Glutamatergic neuron (in vitro differentiated cells): ENCODE measurements at places on chromosomes 4 and X. TPM values are rescaled to one million over a fixed set of nuclear protein-coding genes. Genes with fewer than 3 reads are reported as not detected.

The BGN gene
- total RNA-seq: 0.56 TPM

The GAGE12H gene
- not detected for total RNA-seq

The CCKAR gene
- total RNA-seq: not detected

The PRR32 gene
- total RNA-seq: not detected

The MAGEA1 gene
- total RNA-seq: not detected

The DIPK2B gene
- total RNA-seq: not detected

The CXCL8 gene
- not detected for total RNA-seq

The BTK gene
- total RNA-seq: 1.1 TPM

The FAM236B gene
- not detected for total RNA-seq

The FAT4 gene
- 6.8 TPM for total RNA-seq

The CCDC158 gene
- total RNA-seq: not detected

The PAGE1 gene
- total RNA-seq: not detected

The MYOZ2 gene
- not detected for total RNA-seq

The GPR50 gene
- 0.42 TPM for total RNA-seq

The KDR gene
- 2.0 TPM for total RNA-seq

The PNMA6A gene
- total RNA-seq: 14.0 TPM

DNA sequence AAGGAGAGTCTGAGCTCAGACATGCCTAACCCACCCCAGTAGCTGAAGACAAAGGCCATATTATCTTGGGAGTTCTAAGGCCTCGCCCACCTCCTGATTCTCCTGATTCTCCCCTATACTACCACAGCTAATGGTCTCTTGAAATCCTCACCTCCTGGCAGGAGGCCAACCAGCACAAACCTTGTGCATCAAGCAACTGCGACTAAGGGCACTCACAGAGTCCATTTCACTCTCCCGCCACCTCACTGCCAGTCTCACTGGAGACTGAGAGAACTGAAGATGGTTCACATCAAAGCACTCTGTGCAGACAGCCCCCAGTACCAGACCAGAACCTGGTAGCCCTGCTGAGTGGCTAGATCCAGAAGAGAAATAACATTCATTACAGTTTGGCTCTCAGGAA, 102.1 kb upstream of the KLF8 start:
- no peak for DNase-seq

DNA sequence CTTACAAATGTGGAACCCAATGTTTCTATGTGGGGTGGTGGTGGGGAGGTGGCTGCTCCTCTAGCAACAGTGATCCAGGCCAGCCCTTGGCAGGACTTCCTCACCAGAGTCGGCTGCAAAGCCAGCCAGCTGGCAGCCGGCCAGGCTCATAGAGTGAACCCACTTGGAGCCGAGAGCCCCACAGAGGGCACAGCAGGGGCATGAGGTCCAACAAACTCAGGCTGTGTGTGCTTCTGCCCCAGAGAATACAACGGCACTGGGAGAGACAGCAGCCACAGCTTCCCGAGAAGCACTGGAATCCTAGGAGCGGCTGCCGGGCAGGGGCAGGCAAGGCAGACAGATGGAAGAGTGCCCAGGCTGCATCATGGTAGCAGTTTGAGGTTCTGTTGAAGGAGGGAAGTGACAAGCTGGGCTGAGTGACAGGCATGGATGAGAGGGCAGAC, 23.5 kb upstream of the SOWAHD start:
- no peak for DNase-seq

GRCh38 chrX:25389266-25389665, 373.5 kb upstream of the ARX start:
- DNase-seq: no peak

DNA sequence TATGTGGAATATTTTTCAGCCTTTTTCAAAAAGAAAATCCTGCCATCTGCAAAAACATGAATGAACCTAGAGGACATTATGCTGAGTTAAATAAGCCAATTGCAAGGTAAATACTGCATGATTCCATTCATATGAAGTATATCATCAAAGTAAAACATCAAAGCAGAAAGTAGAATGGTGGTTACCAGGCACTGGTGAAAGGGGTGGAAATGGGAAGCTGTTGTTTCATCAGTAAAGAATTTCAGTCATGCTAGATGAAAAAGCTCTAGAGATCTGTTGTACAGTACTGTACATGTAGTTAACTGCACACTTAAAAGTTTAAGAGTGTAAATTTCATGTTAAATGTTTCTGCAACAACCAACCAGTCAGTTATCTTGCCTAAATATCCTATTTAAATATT, 196.8 kb upstream of the ADGRL3 start:
- DNase-seq: no peak

GRCh38 chr4:65552057-65552456, 118.2 kb downstream of the EPHA5 start:
- DNase-seq: no peak

- no peak for DNase-seq
Observed at GRCh38 chr4:169952236-169953002, 73.8 kb downstream of the MFAP3L start.

DNA sequence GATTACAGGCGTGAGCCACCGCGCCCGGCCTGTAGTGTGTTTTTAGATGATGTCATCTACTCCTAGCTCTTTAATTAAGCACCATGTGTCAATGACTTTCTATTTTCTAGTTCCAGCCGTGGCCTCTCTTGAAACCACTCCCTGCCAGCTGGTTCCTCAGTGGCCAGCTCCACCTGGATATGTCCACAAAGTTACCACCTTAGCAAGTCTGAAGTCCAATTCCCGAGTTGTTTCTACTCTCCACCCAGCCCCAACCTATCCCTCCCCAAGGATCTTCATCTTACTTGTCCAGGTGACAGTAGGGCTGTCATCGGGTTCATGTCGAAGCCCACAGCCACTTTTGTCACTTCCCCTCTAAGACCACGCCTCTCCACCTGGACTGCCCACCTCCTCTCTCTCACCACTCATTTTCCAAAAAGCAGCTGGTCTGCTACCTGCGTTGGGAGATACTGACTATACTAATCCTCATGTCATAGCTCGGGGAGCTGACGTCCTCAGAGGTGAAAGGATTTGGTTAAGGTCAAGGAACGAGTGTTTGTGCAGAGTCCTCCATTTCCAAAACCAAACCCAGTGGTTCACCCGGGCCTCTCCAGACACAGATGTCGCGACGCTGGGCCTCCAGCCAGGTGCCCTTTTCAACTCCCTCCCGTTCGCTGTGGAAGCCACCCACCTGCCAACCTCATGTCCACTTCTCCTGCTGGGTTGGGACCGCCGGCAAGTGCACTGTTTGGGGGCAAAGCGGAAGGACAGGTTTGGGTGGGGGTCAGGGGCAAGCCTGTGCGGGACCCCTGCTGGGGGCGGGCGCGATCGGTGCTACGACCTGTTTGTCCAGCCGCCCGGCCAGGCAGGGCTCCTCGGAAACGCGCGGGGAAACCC, 704 bp downstream of the FAM3A start:
- no peak for DNase-seq

- no peak for DNase-seq
Observed at GRCh38 chr4:53453385-53453784, 75.9 kb downstream of the FIP1L1 start.

- DNase-seq: no peak
Observed at GRCh38 chrX:24425806-24426205, 39.3 kb upstream of the PDK3 start.

GRCh38 chrX:151711154-151711553, 4.7 kb upstream of the FATE1 start:
- DNase-seq: no peak

- DNase-seq: no peak
Observed at GRCh38 chrX:25019707-25020390, 4.1 kb upstream of the ARX start.

GRCh38 chrX:153226344-153227185, 47.5 kb downstream of the MAGEA1 start:
- peak; percentile 66 for DNase-seq

- no peak for DNase-seq
Observed at GRCh38 chrX:55357236-55357635, 92.5 kb upstream of the PAGE3 start.

GRCh38 chrX:154350429-154351182, 23.8 kb downstream of the FLNA start:
- no peak for DNase-seq

GRCh38 chr4:185623444-185624258, 88.3 kb upstream of the PDLIM3 start:
- DNase-seq: no peak

GRCh38 chr4:57116245-57116644, 6.1 kb upstream of the IGFBP7 start:
- DNase-seq: no peak

GRCh38 chr4:183790661-183791060, 114.4 kb upstream of the STOX2 start:
- no peak for DNase-seq

DNA sequence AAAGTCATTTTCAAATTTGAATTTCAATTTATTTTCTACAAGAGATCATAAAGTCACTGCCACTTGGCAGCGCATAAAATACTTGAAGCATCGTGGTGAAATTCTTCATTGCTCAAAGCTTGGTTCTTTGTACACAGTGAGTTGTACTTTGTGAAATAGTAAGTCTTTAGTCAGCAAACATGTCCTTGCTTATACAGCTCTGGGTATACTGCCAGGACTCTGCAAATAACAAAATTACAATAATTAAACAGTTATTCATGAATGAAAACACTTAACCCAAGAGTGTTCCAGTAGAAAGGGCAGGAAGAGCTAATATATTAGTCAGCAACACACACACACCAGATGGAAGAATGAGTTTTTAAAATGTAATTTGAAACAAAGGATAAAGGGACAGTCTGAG, 1300.9 kb upstream of the DIAPH2 start:
- no peak for DNase-seq

DNA sequence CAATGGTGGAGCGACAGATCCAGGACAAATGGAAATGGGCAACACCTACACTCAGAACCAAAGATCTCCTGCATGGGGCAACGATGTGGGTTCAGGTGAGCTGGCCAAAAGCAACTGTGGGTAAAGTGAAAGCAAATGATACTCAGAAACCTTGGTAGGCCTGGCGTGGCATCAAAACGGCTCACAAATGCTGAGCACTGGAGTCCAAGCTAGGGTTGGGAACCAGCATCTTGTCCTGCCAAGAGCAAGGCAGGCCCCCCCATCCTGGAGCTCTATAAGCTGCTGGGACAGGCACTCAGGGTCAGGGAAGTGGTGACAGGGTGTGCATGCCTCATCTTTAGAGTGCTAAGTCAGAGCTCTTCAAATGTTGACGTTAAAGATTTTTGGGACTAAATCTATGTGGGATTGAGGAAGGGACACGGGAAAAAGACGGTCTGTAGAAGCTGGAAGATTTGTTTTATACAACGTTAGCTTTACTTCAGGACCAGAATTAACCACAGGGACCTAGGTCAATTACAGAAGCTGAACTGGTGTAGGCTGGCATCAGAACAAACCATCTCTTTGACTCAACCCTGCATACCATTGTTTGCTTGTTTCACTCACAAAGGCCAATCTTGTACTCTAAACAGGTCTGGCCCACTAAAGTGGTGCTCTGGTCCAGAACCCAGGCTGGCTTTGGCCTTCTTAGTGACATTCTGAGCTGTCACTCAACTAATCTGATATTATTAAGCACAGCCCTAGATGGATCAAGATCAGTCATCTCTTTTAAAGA, 10.7 kb downstream of the ATP8A1 start:
- DNase-seq: no peak

DNA sequence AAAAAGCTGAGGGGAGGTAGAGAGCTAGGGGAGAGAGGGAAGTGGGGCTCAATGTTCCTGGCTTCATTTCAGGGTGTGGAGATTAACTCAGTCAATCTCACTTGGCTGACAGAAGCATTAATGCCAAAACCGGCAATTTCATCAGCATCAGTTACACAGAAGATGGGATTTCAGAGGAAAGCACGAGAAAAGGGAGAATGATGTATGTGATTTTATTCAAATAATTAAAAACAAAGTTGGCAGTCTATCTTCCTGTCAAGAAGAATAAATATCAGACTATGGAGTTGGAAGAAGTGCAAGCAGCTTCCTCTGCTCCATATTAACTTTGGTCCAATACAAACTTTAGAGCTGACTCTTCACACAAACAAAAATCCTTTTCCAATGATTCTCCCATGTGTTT, 29.6 kb upstream of the HCCS start:
- no peak for DNase-seq

GRCh38 chr4:120526033-120526432, 396.5 kb downstream of the PRDM5 start:
- no peak for DNase-seq

GRCh38 chr4:139950568-139950967, 203.4 kb downstream of the MAML3 start:
- no peak for DNase-seq

- DNase-seq: no peak
Observed at GRCh38 chr4:125994024-125994423, 679.3 kb downstream of the FAT4 start.

DNA sequence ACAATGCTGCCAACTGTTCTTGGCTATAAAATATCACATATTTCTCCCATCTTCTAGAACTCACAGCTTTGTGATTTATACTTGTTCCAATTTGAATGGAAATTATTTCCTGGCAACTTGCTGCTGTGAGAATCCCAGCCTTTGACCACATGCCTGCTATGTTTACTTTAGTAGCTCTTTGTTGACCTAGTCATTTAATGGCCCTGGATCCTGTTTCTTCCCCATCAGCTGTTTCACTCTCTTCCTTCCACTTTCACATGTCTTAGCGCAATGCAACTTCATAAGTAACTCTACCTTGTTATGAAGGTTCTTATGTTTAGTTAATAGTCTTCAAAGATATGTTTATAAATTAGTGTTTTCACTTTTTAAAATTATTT, 1973.6 kb upstream of the AGA start:
- no peak for DNase-seq

GRCh38 chrX:33205321-33205720, 6.0 kb downstream of the DMD start:
- DNase-seq: no peak

DNA sequence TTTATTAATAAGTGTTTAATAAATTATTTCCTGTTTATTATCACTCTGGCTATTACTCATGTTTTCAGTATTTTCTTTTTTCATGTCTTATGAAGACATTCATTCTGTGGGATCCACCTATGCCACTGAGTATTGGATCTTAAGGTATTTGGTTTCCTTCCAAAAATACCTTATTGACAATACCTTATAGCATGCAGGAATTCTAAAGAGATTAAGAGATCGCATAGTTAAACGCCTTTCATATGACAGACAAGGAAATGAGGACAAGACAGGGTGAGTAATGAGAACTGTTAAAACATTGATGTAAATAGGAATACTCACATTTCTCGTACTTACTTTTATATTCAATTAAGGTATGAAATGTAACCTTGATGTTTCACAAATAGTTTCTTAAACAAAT, 38.2 kb upstream of the TMPRSS11B start:
- DNase-seq: no peak

- no peak for DNase-seq
Observed at GRCh38 chrX:71117358-71117757, 1.0 kb upstream of the MED12 start.

- no peak for DNase-seq
Observed at GRCh38 chrX:149021159-149021558, 483.9 kb downstream of the IDS start.
